Endothelial cell (in vitro differentiated cells): ENCODE measurements at places on chromosomes 3 and 15. TPM values are rescaled to one million over a fixed set of nuclear protein-coding genes. Genes with fewer than 3 reads are reported as not detected.

DNA sequence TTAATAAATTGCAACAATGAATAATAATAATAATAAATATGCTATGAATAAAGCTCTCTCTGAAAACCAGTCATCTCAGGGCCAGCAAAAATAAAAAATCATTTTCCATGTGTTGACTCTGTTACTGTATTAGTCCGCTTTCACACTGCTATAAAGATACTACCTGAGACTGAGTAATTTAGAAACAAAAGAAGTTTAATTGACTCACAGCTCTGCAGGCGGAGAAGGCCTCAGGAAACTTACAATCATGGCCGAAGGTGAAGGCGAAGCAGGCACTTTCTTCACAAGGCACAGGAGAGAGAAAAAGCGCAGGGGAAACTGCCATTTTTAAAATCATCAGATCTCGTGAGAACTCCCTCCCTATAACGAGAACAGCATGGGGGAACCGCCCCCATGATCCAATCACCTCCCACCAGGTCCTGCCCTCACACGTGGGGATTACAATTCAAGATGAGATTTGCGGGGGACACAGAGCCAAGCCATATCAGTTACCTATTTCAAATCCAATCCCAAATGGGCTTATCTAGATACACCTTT lies 224.1 kb downstream of the IGSF11 start:
- no peak for DNase-seq

DNA sequence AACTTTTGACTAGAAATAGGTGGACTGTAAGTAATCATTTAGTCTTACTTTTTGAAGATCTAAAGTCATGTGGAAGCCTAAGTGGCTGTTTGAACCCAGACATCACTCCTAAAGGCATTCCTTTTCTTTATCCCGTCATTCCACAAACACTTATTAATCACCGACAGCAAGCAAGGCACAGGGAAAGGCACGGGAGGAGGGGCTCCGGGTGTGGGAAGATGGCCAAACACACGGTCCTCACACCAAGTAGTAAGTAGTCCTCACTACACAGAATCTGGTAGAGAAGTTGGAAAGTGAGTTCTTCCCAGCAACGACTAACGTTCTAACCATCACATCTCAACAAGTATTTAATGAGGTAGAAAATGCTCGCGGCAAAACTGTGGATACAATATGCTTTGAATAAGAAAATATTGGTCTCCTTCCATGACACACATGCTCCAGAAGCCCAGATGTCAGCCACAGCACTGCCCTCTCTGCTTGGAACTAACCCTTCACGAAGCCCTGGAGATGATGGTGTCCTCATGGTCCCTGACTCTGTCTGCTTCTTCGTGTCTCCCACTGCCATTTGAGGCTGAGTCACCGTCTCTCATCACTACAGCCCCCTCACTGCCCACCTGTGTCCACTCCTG lies 202.2 kb downstream of the OPA1 start:
- no peak for DNase-seq

- DNase-seq, result no peak
Observed at GRCh38 chr3:11611341-11611799, 32.3 kb downstream of the VGLL4 start.

- DNase-seq, result peak; percentile 43
Observed at GRCh38 chr3:187744169-187745151, 808 bp downstream of the BCL6 start.

GRCh38 chr3:172591125-172591605 lies 67.9 kb upstream of the TNFSF10 start:
- no peak for DNase-seq

BSN gene
- total RNA-seq, result 2.4 TPM

TF gene
- 3.9 TPM for total RNA-seq

ZNF35 gene
- 29.1 TPM for total RNA-seq

TXNRD3 gene
- total RNA-seq, result 4.8 TPM
